ENCODE measurements at places on chromosomes 4 and X.

DNA sequence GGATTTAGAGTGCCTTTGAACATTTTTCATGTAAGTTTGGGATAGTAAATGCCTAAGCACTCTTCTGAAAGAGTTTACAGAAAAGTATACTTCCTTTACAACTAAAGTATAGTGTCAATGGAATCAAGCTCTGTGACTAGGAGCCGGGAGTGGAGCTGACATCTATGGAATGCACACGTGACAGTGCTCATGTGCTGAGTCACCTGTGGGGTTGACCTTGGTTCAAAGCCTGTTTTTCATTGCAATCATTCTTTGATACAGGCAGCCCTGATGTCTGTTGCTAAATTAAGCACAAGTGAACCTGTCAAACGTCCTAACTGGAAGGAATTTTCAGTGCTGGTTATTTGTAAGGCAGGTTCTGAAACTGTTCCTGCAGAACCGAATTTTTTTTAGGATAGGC lies 82.5 kb downstream of the GPAT3 start:
- DNase-seq, result no peak

GRCh38 chrX:41522081-41522480 lies 74.9 kb downstream of the NYX start:
- no peak for DNase-seq

- no peak for DNase-seq
These were observed 429.6 kb downstream of the RAB28 start for GRCh38 chr4:13054420-13054970.

GRCh38 chr4:11636031-11636430 lies 207.3 kb upstream of the HS3ST1 start:
- DNase-seq, result no peak

DNA sequence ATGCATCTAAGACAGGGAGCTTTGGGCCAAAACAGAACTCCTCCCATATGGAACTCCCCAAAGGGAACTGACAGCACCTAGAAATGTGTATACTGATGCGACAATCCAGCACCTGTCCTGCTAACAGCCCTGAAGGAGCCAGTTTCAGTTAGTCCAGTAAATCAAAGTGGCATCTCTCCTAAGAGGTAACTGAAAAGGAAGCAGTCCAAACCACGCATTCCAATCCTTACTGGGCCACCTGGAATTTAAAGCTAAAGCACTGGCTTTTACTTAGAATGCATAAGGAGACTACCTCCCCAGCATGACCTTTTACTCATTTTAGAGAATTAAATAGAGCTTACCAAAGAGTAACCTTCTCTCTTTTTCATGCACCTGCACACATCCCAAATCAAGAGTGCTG lies 586.8 kb upstream of the PITX2 start:
- DNase-seq, result no peak

- no peak for DNase-seq
These were observed 207.8 kb upstream of the PCDH18 start for GRCh38 chr4:137740141-137740540.

DNA sequence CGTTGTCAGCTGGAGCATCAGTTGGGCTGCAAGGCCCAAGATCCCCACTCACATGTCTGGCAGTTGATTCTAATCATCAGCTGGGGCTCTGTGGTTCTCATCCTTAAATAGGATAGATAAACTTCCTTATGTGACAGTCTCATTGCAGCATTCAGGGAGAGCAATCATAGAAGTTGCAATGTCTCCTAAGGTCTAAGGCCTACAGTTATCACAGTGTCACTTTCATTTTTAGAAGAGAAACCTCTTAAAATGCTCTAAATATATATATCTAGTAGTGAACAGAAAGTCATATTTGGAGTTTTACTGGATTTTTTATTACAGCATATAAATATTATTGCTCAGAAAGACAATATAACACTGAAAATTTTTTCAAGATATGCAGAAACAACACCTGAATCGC lies 226.0 kb upstream of the PPP1R2C start:
- no peak for DNase-seq

- DNase-seq, result no peak
These were observed 965.9 kb upstream of the DIAPH2 start for GRCh38 chrX:95718746-95719145.

DNA sequence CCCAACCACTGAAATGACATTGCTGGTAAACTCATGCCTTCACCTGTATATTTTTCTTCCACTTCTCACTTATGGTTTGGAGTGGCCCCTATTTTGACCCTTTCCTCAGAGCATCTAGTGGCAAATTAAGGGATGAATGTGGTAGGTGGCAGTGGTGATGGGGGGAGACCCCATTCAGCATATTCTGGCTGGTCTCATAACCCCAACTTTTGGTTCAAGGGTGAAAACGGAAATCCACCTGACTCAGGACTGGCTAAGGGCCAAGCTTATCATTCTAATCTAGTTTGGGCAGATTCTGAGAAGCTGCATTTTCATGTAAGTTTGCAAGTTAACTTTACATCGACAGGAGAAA lies 47.0 kb upstream of the NSUN7 start:
- DNase-seq, result no peak

- DNase-seq, result no peak
These were observed 43.2 kb downstream of the KIT start for GRCh38 chr4:54700986-54701385.

GRCh38 chr4:87941537-87942392 lies 33.7 kb upstream of the SPP1 start:
- no peak for DNase-seq

DNA sequence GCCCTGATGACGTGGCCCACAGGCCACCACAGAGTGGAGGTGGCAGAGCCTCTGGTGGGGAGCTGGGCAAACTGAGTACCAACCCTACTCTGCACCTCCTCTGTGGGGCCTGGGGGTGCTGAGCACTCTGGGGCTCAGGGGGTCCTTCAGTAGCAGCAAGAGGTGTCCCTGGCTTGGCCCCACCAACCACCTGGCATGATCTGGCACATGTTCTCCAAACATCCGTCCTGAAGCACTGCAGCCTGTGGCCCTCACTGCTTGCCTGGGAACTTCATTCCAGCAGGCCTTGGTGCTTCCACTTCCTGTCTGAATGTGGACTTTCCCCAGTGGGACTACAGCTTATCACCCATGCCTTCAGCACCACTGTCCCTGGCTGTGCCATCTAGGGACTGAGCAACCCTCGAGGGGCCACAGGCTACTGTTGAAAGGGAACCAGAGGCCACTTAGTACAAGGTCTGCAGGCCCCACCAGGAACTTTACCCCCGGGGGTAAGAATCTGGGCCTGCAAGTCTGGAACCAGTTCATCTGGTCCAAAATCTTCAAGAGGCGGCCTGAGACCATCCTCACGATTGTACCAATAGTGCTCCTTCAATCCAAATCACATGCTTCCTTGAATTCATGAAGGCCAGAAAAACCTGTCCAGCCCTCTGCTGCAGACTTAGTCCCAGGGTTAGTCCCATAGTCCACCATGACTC lies 13.2 kb downstream of the TNIP2 start:
- no peak for DNase-seq

- no peak for DNase-seq
These were observed 8.5 kb downstream of the UNC5C start for GRCh38 chr4:95540227-95540626.

- no peak for DNase-seq
These were observed 31.6 kb downstream of the RASSF6 start for GRCh38 chr4:73588613-73589012.

DNA sequence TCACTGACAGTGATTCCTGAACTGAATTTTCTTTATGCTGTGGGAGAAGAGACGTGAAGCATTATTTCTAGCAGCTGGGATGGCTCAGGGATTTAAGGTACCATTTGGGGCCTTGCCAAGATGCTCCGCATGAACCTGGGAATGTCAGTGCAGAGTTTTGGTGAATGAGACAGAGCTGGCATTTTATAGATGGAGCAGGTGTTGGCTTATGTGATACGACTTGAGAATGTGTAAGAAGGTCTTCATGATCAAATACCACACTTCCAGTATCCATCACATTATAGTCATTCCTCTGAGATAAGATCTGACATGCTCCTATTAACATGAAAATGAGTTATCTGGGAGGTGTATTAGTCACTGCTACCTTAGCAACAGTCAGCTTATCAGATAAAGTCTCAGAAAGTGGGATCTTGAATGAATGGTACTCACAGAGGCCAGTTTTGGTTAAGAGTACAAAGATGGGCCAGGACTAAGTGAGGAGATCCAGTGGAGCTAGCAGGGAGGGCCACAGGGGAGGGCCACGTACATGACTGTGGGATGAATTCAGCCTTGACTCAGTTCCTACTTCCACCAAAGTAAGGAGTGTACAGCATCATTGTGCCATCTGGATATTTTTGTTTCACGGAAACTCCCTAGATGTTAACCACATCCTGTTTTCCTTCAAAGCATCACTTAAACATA lies 116.7 kb downstream of the SPCS3 start:
- DNase-seq, result no peak

GRCh38 chrX:124208660-124209059 lies 123.8 kb upstream of the TEX13D start:
- no peak for DNase-seq

- DNase-seq, result no peak
These were observed 31.6 kb upstream of the PAPSS1 start for GRCh38 chr4:107751670-107752069.
